ENCODE measurements at places on chromosomes 3 and 15.

DNA sequence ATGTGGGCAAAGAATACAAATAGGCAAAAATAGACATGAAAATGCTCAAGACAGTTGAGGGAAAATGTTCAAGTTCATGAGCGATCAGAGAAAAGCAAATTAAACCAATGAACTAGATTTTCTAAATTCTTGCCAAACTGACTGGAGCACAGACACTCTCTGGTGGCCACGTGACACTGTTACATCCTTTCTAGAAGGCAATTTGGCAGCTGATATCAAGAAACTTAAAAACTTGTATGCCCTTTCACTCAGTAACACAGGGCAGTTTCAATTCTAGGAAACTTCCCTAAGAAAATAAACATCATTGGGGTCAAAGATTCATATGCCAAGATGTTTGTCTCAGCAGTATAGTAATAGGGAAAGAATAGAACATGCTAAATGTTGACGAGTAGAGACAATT, 52.2 kb downstream of the ABHD5 start:
- DNase-seq, result peak; percentile 28

DNA sequence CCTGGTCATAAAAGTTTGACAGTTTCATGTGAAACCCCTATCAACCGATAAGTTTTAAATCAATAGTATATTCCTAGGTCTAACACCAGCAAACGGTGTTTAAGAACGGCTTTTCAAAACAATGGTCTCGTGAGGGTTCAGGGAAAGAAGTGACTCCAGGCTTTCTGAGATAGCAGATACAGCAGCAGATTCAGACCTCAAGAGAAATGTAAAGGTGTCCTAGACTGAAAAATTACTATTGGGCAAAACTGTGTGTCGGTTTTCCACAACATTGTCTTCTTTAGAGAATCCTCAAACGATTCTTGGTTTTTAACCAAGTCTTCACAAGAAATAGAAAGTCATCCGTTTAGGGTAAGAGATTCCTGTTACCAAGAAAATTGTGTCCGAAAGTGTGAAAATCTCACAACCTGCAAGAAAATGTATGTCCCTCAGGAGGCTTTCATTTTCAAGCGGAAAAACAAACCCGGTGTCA, 1.2 kb downstream of the SETD2 start:
- peak; percentile 13 for DNase-seq

GRCh38 chr3:40021338-40021737, 211.9 kb downstream of the MYRIP start:
- DNase-seq, result no peak

- DNase-seq, result no peak
These were observed 3.3 kb downstream of the RPL35A start for GRCh38 chr3:197953325-197953724.

- no peak for DNase-seq
These were observed 208.9 kb downstream of the FOXP1 start for GRCh38 chr3:71374582-71374981.

DNA sequence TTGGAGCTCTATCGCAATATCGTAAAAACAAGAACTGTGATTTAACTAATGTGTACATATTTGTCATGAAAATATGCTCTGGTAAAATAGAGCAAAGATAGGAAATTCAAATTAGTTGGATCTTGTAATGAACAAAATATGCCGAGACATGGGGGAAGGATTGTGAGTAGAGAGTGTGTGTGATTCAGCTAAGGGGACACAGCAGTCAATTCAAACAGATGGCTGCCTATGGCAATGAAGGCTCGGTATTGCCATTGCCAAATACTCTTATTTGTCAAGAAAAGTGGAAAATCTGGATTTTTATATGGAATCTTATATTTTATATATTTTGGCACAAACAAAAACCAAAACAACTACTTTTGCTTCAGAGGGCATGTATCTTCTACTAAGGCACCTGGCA, 227.3 kb upstream of the BCHE start:
- DNase-seq, result no peak

GRCh38 chr3:51997935-51998596, 2.4 kb upstream of the RPL29 start:
- DNase-seq, result no peak

DNA sequence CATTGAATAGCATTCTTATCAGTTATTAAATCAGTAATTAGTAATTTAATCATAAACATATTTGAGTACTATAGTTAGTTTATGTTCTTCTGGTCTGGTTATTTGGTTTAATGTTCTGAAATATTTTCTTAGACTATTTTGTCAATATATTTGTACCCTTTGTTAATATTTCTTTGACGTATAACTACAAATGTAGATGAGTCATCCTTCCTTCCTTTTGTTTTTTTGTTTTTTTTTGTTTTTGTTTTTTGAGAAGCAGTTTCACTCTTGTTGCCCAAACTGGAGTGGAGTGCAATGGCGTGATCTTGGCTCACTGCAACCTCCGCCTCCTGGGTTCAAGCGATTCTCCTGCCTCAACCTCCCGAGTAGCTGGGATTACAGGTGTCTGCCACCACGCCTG, 17.4 kb upstream of the EIF3J start:
- DNase-seq, result no peak

DNA sequence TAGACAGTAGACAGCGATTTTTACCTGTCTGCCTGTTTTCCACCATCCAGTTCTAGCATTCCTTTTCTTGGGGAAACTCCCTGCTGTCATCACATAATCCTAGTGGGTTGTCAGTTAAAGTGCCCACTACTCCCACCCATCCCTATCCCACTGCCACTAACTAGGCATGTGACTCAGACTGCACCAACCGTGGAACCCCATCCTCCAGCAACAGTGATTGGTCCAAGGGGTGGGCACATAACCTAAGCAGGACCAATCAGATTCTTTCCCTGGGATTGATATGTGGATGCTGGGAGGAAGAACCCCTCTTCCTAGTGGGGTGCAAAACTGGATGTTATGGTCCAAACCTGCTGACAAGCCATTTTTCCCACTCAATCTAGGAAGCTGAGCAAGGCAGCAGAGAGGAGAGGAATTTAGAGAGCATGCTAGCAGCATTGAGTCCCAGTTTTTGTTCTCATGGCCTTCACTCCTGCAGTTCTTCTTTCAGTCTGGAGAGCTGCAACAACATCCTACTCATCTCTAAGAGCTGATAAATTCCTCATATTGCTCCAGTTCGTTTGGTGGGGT, 3.9 kb upstream of the INSYN1 start:
- no peak for DNase-seq

DNA sequence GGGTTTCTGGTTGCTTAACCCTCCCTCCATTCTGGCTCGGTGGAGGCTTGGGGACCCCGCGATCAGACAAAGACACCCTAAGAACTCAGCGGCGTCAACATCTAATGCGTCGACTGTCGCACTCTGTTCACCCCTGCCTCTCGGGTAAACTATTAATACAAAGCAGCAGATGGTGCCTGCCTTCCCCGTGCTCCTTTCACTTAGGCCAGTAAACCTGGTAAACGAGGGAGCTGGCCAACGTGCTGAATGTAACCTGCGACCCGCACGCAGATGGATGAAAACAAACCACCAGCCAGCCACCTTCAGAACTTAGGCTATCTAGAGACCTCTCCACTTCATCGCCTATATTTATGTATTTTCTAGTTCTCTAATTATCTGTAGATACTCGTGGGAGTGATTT, 848 bp upstream of the CADPS start:
- no peak for DNase-seq

DNA sequence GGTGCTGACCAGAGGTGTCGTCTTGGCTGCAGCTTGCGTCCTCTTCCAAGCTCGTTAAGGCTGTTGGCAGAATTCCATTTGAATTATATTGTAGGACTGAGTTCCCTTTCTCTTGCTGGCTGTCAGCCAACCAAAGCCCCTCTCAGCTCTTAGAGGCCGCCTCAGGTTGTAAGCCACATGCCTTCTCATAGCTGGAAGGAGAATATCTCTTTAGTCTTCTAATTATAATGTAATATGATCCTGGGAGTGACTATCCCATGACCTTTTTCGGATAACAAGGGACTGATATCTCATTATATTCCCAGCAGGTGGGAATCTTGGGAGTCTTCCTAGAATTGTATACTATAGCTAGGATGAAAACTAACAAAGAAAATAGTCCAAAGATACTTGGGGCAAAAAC, 4.8 kb downstream of the SCG5 start:
- DNase-seq, result no peak

DNA sequence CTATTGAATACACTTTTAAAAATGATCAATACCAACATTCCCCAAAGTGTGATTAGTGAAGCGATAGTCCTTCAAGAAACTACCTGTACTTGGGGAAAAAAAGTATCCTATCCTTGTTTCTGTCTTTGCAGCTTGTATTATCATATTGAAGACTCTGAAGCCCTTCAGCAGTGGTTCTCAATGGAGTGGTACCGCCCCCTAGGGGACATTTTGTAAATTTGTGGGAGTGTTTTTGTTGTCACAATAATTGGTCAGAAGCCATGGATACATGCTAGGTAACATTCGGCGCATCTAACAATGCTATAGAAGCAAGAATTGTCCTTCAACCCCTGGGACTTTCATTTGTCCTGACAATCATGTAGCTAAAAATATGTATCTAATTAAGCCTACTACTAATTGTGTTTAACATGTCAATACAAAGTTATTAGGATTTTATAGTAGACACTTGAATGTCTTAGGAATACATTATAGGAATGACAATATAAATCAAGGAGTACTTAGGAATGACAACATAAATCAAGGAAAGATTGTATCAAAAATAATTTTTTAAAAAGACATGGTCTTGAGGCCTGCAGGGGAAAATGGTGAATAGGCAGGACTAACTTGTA, 53.7 kb downstream of the NMD3 start:
- DNase-seq, result peak; percentile 67

GRCh38 chr3:191521055-191521454, 60.1 kb downstream of the PYDC2 start:
- no peak for DNase-seq

DNA sequence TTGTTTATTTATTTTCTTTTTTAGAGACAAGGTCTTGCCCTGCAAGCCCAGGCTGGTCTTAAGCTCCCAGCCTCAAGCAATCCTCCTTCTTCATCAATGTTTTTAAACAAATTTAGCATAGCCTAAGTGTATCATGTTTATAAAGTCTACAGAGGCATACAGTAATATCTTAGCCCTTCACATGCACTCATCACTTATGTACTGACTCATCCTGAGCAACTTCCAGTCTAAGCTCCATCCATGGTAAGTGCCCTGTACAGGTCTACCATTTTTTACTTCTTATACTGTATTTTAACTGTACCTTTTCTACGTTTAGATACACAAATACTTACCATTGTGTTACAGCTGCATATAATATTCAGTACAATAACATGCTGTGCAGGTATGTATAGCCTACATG, 860.0 kb downstream of the FHIT start:
- no peak for DNase-seq

DNA sequence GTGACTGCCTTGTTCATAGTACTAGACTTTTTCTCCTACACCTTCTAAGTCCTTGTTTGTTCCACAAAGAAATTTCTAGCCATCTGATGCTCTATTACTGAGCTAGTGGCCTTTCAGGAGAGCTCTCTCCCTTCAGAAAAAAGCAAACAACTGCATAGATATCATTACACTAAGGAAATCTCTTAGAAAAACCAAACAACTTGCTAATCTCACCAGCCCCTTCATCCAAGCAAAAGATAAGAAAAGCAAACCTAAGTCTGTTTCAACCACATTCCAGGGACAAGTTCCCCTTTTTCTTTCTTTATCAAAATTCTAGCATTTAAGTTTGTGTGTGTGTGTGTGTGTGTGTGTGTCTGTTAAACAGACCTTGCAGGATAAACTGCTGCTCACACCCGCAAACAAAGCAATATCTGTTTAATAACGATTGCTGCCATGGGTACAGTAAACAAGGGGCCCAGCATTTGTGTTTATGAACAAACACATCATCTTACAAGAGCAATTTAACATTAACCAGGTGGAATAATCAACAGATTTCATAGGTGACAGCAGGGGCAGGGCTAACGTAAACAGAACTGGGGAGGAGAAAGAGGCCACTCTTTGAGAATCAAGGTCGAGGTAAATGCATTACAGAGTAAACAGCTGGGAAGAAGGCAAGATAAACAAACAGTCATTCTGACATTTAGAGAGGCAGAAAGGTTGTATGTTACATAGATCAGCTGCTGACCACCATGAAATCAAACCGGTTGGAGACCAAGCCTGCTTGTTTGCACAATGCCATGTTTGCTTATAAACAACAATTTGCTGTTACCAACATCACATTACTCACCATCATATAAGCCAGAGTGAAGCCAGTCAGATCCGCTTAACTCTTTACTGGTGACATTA, 375.1 kb downstream of the FOXP1 start:
- DNase-seq, result no peak

DNA sequence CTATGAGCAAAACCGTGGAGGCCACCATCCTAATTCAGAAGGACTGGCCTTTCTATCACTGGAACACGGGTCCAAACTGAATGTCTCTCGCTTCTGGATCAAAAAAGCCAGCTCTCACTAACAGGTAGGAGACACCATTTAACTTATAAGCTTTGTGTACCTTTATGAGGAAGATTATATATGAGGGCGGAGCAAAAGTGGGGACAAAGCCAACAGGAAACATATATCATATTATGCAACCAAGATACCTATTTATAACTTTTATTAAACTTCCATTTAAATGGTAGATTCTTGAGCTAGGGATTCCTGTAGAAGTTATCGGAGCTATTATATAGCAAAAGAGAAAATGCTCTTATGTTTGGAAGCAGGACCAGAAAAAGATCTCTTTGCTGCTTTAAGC, 78.4 kb downstream of the IGF2BP2 start:
- peak; percentile 14 for DNase-seq
